ENCODE measurements at places on chromosomes 3 and 15. TPM values are rescaled to one million over a fixed set of nuclear protein-coding genes. Genes with fewer than 3 reads are reported as not detected.
A peak's percentile ranks its signal among the peaks of the same experiment; 100 is the strongest.

FBN1 gene
- total RNA-seq, result 18.1 TPM

CCR8 gene
- not detected for total RNA-seq

GRCh38 chr15:50183112-50183794 is 1.3 kb downstream of the SLC27A2 start:
- DNase-seq, result no peak

DNA sequence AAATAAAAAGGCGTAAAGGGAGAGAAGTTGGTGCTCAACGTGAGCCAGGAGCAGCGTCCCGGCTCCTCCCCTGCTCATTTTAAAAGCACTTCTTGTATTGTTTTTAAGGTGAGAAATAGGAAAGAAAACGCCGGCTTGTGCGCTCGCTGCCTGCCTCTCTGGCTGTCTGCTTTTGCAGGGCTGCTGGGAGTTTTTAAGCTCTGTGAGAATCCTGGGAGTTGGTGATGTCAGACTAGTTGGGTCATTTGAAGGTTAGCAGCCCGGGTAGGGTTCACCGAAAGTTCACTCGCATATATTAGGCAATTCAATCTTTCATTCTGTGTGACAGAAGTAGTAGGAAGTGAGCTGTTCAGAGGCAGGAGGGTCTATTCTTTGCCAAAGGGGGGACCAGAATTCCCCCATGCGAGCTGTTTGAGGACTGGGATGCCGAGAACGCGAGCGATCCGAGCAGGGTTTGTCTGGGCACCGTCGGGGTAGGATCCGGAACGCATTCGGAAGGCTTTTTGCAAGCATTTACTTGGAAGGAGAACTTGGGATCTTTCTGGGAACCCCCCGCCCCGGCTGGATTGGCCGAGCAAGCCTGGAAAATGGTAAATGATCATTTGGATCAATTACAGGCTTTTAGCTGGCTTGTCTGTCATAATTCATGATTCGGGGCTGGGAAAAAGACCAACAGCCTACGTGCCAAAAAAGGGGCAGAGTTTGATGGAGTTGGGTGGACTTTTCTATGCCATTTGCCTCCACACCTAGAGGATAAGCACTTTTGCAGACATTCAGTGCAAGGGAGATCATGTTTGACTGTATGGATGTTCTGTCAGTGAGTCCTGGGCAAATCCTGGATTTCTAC is at the start of gene RARB:
TSS of gene RARB (plus strand) at position 322 of the 847 bp plus-strand sequence. CDS start at position 791, 469 bp downstream.
- DNase-seq, result peak; percentile 38

GPR160 gene
- 5.6 TPM for total RNA-seq

CPN2 gene
- not detected for total RNA-seq

DNA sequence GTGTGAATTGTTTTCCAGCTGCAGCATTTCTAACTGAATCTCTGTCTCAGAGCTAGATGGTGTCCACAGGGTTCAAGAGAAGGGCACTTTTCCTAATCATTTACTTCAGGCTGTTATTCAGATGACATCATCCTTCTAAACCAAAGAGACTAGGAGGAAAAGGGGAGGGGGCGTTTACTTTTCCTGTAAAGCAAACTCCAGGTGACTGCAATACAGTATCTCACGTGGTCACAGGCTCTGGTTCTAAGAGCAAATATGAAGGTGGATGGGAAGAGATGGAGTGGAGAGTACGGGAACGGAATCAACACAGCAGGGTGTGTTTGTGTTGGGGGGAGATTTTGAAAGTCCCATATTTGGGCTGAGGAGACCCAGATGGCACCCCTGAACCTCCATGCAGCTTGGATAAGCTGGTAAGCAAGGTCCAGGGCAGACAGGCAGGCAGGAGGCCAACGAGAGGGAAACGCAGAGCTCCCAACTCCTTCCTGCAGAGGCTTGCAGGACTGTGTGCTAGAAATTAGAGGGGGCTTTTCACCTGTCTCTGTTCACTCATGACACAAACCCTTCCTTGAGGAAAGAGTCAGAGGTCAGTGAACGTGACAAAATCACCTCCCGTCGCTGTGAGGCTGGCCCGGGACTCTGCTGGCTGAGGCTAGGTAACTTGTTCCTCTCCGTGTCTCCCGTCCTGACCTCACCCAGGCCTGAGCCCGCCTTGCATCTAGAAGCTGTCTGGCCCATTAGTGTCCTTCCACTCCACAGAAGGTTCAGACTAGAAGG is 151.2 kb downstream of the OPA1 start:
- peak; percentile 65 for DNase-seq

DNA sequence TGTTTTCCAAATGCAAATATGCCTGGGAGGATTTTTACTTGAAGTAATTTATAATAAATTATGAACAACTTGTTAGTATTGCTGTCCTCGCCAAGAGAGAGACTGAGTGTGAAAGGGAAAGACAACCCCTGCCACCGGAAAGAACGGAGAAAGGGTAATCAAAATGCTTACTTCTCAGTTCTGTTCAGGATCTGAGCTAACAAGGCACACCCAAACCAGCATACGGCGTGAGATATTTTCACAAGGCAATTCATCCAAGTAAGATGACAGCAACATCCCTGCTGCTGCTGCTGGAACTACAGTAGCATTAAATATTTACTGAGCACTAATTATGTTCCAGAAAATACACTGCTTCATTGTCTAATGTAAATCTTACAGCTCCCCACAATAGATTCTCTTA is 96.1 kb downstream of the KBTBD8 start:
- no peak for DNase-seq

CSPG4 gene
- 0.14 TPM for total RNA-seq

DNA sequence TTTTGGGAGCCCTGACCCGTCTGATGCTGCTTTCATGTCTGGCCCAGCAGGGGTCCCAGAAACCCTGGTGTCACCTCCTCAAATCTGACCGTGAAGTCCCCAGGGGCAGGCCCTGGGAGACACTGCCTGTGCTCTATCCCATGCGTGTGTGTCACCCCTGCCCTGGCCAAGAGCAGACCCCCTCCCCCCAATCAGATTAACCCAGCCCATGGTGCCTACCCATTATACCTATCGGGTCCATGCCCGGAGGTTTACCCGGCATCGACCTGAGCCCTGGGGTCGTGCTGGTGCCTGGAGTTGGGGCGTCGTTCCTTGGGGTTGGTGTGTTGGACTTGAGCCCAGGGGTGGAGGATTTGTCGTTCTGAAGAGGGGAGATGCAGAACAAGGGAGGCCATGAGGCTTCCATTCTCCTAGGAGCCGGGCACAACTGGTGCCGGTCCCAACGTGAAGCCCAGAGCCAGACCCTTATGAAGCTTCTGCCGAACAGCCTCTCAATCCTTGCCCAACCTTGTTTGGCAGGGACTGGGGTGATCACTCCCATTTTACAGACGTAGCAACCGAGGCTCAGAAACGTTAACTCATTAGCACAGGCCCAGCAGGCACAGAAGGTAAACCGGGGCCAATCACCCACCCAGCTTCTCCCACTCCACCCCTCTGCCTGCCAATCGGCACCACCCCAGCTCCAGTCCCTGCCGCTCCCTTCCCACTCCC is 39.6 kb downstream of the TLE3 start:
- no peak for DNase-seq

DNA sequence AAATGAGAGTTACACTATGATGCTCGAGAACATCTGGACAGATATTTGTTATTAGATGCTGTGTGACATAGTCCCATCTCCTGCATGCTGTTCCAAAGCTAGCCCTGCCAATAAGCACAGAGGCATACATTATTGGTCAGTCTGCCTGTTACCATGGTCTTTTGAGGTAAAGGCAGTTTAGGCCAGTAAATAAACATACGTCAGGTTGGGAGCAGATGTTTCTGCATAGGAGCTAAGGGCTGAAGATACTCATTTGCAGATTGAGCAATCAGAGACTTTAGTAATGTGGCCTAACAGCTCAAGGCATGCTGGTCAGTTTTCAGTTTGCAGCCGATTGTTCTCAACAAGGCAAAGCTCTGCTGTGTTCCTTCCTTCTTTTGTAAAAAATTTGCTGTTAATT is 192.9 kb downstream of the ADAMTSL3 start:
- peak; percentile 49 for DNase-seq

DUOX1 gene
- total RNA-seq, result not detected

- no peak for DNase-seq
Observed at GRCh38 chr15:73991260-73991659, 835 bp downstream of the STOML1 start.

- no peak for DNase-seq
Observed at GRCh38 chr15:87938031-87938430, 318.5 kb downstream of the NTRK3 start.

DNA sequence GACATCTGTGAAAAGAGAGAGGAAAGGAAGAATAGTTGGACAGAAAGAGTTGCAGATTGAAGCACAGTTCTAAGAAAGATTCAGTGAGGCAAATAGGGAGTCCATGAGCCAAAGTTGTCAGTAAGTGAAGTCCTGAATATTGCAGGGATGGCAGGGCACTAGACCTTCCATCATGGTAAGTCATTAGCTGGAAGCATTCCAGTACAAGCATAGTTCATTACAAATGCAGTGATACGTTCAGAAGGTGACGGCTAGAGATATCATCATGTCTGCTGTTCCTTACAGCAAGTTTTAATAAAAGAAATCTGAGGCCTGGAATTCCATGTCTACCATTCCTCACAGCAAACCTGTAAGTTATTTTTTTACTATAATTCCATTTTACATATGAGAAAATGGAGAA is 720.1 kb downstream of the GBE1 start:
- no peak for DNase-seq

DNA sequence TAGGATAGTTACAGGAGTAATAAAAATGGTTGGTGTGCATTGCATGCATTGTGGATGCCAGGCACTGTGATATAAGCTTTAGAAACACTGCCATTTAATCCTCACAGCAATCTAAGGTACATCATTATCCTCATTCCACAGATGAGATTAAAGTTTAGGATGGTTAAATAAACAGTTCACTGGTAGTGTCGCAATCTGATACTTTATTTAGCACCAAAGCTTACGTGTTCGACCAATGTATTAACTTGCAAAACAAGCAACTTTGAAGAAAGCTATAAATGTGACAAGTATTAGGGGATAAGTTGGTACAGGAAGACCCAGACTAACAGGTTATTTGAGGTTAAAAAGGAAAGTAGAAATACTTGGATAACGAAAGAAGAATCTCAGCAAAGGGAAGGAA is 150.5 kb upstream of the ZNF385D start:
- no peak for DNase-seq

GRCh38 chr3:195015021-195015420 is 255.9 kb downstream of the XXYLT1 start:
- DNase-seq, result no peak

THAP10 gene
- 9.4 TPM for total RNA-seq

CASR gene
- total RNA-seq, result not detected

DNA sequence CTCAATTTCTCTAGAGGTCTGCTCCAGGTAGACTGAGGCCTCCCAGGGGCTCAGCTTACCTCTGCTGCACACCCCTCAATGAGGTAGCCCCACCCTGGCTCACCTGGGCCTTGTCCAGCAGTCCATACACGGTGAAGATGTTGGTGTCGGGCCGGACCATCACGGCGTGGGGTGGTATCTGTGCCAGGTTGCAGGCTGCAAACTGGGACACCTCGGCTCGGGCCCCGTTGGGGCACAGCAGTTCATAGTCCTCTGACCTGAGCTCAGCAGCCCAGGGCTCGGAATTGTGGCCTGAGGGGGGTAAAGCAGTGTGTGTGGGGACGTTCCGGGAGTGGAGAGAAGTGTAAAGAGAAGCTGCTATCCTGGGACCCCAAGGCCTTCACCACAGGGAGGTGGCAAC is 23.2 kb downstream of the MELTF start:
- DNase-seq, result no peak

DNA sequence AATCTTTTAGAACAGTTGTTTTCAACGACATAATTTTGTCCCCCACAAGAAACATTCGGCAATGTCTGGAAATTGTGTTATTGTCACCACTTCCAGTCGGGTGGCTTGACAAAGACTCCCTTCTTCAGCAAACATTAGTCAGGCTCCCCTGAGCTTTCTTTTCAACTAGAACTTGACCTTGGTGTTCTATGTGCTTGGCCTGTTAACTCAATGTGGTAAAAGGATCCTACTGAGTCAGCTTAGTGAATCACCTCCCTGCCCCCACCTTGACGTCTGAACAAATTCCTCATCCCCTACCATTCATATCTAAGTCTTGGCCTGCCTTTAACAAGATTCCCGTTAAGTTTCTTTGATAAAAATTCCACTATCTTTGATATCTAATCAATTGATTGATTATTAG is 465.0 kb upstream of the ROBO1 start:
- DNase-seq, result peak; percentile 2

- DNase-seq, result no peak
Observed at GRCh38 chr3:62439176-62439813, 65.9 kb upstream of the FEZF2 start.

SAMD7 gene
- total RNA-seq, result not detected

ANAPC13 gene
- 158 TPM for total RNA-seq

EXOG gene
- total RNA-seq, result 11.1 TPM

- DNase-seq, result no peak
Observed at GRCh38 chr3:137300703-137301102, 342.9 kb downstream of the IL20RB start.

UPK1B gene
- not detected for total RNA-seq

DNA sequence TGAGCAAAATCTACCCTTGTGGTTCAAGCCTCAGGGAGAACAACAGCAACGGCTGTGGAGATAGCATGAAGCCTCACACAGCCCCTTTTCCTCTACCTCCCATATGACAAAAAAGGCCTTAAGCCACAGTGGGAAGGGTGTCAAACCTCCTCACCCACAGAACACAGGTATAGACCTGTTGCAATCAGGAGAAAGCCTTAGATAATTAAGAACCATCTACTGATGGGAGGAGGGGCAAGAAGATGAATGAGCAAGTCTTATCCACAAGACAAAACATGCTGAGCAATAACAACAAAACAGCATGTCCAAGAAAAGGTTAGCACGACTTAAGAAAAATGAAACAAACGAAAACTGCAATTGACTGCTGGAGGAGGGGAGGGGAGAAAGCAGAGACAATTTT is 272.9 kb upstream of the BCHE start:
- no peak for DNase-seq

DNA sequence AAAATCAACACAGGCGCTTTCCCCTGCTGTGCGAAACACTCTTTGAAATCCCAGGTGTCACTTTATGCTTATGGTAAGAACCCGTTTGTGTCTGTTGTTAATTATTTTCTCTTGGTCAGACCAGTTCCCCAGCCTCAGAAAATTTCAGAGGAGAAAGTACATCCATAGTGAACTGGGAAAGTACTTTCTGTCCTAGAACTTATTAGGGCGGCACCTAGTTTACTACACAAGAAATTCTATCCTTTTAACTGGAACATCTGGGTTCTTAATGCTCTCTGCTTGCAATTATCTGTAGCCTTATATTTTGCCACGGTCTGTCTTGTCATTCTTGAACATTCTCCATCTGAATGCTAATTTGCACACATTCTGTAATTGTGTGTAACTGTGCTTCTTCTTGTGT is 215.0 kb downstream of the PTPRG start:
- DNase-seq, result no peak

- no peak for DNase-seq
Observed at GRCh38 chr3:178182337-178182779, 353.9 kb upstream of the KCNMB2 start.

GRCh38 chr15:52802110-52802509 is 12.0 kb upstream of the ONECUT1 start:
- no peak for DNase-seq

- DNase-seq, result no peak
Observed at GRCh38 chr3:161647936-161648470, 151.4 kb downstream of the OTOL1 start.

All from H4 (cell line).